ENCODE measurements at places on chromosomes 4 and X. TPM values are rescaled to one million over a fixed set of nuclear protein-coding genes. Genes with fewer than 3 reads are reported as not detected.
A peak's percentile ranks its signal among the peaks of the same experiment; 100 is the strongest.

GRCh38 chrX:6053141-6053540 lies 175.5 kb downstream of the NLGN4X start:
- H3K27me3 ChIP-seq = no peaks in the 10 kb centered on the region
- H3K36me3 ChIP-seq = no peaks in the 10 kb centered on the region
- H3K4me1 ChIP-seq = peaks cover 6% of the 10 kb centered on the region
- H3K27ac ChIP-seq = no peak overlapping the region
- peak; percentile 27 for DNase-seq

BGN gene
- total RNA-seq = 40.2 TPM

PPEF1 gene
- 0.94 TPM for total RNA-seq

PDLIM3 gene
- 45.3 TPM for total RNA-seq

DNA sequence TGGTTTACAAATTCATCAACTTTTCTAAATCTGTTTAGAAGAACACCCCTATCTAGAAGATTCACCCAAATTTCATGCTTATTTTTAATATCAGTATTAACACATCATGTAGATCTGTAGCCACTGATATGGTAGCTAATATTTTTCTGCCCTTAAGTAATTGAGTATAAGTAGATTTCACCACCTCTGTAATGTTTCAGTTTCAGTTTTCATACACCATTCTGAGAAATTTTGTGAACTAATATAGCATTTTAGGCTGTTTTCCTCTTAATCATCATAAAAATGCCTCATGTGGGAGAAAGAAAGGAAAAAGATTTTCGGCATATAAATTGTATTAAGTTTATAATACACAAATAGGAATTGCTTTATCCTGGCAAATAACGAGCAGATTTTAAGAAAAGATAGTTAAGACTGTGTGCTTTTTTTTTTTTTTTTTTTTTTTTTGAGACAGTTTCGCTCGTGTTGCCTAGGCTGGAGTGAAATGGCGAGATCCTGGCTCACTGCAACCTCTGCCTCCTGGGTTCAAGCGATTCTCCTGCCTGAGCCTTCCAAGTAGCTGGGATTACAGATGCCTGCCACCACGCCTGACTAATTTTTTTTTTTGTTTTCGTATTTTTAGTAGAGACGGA lies 21.4 kb upstream of the RBPJ start:
- no peaks in the 10 kb centered on the region for H3K27me3 ChIP-seq
- DNase-seq = no peak
- no peaks in the 10 kb centered on the region for H3K4me1 ChIP-seq
- no peaks in the 10 kb centered on the region for H3K36me3 ChIP-seq

DNA sequence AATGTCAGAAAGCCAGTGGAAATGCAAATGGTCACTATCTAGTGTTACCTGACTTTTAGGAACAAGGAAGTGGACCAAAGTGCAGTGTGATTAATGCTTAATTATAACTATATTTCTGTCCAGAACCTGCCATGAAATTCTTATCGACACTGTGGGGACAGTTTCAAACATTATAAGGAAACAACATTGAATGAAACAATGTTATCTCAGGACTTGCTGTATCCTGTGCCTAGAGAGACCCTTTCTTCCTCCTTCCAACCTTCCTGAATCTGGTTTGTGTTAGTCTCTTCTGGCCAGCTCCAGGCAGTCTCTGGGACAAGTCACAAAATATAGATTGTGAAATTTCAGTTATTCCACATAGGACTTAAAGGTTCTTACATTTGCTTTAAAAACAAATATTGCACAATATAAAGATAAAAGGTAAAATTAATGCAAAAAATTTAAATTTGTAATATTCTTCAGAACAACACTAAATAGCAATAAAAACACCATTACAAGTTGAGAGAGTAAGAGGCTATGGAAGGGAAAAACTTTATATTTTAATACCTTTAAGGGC lies 203.4 kb downstream of the ZNF674 start:
- DNase-seq = no peak
- H3K27ac ChIP-seq = no peak overlapping the region
- H3K27me3 ChIP-seq = no peaks in the 10 kb centered on the region
- no peaks in the 10 kb centered on the region for H3K4me1 ChIP-seq

DNA sequence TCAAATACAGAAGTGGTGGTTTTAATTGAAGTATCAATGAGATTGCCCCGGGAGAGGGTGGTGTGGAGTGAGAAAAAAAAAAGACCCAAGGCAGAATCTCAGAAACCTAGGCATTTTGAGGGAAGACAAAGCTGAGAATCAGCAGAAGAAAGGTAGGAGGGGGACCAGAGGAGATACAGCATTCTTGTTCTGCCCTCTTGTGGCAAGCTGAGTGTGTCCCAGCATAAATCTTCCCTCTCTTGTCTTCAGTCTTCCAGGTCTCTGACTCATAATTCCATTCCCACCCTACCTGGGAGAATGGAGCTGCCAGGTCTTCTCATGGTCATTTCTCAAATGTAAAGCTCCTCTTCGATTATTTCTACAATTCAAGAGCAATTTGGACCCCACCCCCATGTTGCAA lies 32.7 kb upstream of the MAGED1 start:
- H3K27me3 ChIP-seq = no peaks in the 10 kb centered on the region
- no peaks in the 10 kb centered on the region for H3K36me3 ChIP-seq
- H3K27ac ChIP-seq = no peak overlapping the region

DNA sequence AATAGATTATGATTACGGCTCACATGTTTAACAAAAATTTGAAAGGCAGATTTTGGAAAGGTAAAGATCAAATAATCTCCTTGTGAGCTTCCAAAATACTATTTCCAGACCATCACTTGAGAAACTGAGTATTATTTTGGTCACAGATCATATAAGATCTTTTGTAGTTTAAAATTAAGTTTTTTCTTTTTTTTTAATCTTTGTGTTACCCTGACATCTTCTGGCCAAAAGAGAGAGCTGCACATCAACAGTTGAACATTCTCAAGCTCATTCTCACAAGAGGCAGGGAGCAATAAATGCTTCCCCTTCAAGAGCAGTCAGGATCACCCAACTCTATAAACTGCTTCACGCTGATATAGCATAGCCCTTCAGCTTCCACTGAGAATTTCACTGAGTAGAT lies 15.9 kb downstream of the TMEM192 start:
- H3K4me3 ChIP-seq = no peak overlapping the region
- no peaks in the 10 kb centered on the region for H3K4me1 ChIP-seq
- H3K36me3 ChIP-seq = peaks cover 30% of the 10 kb centered on the region

GRCh38 chr4:41703785-41704184 lies 44.7 kb downstream of the PHOX2B start:
- peaks cover 2% of the 10 kb centered on the region for H3K27me3 ChIP-seq
- H3K4me1 ChIP-seq = no peaks in the 10 kb centered on the region
- DNase-seq = no peak
- no peaks in the 10 kb centered on the region for H3K36me3 ChIP-seq
- no peak overlapping the region for H3K4me3 ChIP-seq

PGAM4 gene
- not detected for total RNA-seq

COL4A6 gene
- 39.4 TPM for total RNA-seq

PALLD gene
- 61.3 TPM for total RNA-seq

- peak; percentile 56 for DNase-seq
- H3K36me3 ChIP-seq = peaks cover 7% of the 10 kb centered on the region
- no peak overlapping the region for H3K4me3 ChIP-seq
- peak overlapping the region; percentile 61 for H3K27ac ChIP-seq
- H3K27me3 ChIP-seq = no peaks in the 10 kb centered on the region
These were observed 17.4 kb downstream of the IRAK1 start for GRCh38 chrX:154002215-154002719.

SCML2 gene
- total RNA-seq = 5.8 TPM

All from spinal cord (tissue), 10 donors.